Neural crest cell (in vitro differentiated cells): ENCODE measurements at places on chromosomes 12 and 14. TPM values are rescaled to one million over a fixed set of nuclear protein-coding genes. Genes with fewer than 3 reads are reported as not detected.

The EML5 gene
- 1.3 TPM in 2 replicates for total RNA-seq

- no peak for DNase-seq
These were observed 602 bp downstream of the CHFR start for GRCh38 chr12:132886529-132887477.

DNA sequence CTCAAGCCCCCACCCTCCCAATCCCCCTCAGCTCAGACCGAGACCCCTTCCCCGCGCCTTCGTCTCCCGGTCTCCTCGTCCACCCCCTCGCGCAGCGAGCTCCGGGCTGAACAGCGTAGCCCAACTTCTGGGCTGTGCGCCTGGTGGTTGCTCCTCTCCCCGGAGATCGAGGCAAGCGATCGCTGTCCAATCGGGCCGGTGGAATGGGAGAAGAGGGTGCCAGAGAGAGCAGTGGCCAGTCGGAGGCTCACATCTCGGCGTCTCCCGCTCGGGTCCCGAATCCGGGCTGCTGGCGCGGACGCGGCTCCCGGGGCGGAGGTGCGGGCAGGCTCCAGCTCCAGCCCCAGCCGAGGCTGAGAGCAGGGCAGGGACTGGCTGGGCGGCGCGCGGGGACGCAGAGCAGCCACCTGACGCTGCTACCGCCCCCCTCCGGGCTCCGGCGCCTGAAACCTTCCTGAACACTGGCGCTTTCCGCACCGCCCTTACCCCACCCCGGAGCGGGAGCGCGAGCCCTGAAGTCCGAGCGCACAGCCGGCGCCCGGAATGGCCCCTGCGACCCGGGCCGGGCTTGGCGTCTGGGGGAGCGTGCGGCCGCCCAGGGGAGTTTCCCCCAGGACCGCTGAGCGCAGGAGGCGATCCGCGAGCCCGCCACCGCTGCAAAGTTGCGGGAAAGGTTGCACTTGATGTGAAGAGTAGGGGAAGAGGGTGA is 508 bp upstream of the KCNH5 start:
- DNase-seq: peak; percentile 73

DNA sequence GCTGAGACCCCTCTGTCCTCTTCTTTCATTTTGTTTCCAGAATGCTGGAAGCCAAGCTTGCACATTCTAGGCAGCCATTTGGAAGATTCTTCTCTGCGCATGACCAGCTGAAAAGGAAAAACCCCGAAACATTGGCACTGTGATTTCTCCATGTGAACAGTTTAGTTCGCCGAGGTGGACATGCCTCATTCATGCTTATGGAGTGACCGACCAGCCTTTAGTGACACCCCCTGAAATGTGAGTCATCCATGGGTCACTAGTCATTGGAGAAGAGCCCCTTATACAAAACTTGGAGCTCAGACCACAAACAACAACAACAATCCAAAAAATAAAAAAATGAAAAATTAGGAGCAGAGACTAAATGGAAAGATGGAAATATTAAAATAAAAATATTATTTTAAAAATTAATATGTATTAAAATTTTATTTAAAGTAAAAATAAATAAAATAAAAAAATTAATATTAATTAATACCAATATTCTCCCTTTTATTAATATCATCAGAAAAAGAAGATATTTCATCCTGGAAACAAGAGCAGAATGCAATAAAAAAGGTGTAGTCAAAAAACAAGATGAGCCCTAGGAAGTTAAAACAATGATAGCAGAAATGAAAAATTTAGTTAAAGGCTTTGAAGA is 9.5 kb upstream of the KRT7 start:
- no peak for DNase-seq

- DNase-seq: no peak
These were observed 15.4 kb upstream of the RNASE4 start for GRCh38 chr14:20668969-20669368.
